ENCODE measurements at places on chromosomes 12 and 14.

GRCh38 chr12:107570721-107571120 is 114.9 kb upstream of the PWP1 start:
- no peak for DNase-seq

DNA sequence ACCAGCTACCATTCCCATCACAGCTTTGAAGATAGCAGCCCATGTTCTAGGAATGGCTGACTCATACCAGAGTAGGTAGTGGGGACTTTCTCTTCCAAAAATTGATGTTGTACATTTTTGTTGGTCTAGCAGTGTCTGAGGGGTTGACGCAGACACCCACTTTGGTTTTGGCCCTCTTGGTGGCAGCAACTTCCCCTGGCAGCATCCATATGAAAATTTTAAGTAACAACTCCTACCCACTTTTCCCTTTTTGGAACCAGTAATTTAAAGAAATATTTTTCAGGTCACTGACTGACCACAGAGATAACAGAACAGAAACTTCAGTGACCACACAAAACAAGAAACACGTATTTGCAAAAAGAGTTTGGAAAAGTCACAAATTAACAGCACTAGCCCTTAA is 162.0 kb upstream of the TMCC3 start:
- DNase-seq = no peak

GRCh38 chr12:116459011-116459875 is 99.9 kb upstream of the MAP1LC3B2 start:
- no peak for DNase-seq

DNA sequence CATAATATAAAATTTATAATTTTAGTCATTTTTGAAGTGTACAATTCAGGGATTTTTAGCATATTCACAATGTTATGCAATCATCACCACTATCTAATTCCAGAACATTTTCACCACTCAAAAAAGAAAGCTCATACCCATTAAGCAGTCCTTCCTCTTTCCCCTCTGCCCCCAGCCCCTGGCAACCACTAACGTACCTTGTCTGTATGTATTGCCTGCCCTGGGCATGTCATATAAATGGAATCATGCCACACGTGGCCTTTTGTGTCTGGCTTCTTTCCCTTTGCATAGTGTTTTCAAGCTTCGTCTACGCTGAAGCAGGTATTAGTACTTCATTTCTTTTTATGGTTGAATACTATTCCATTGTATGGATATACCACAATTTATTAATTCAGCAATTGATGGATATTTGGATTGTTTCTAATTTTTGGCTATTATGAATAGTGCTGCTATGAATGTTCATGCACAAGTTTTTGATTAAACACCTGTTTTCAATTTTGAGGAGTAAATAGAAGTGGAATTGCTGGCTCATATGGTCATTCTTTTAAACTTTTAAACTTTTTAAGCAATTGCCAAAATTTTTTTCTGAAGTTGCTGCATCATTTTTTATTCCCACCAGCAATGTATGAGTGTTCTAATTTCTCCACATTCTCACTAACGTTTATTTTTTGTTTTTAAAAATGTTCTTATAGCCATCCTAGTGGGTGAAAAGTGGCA is 1.6 kb upstream of the SSTR1 start:
- no peak for DNase-seq

GRCh38 chr12:129075460-129076208 is 222.4 kb downstream of the GLT1D1 start:
- no peak for DNase-seq

GRCh38 chr14:65813760-65814384 is 401.3 kb downstream of the FUT8 start:
- no peak for DNase-seq

GRCh38 chr12:98369581-98369980 is 145.8 kb upstream of the TMPO start:
- DNase-seq = no peak

DNA sequence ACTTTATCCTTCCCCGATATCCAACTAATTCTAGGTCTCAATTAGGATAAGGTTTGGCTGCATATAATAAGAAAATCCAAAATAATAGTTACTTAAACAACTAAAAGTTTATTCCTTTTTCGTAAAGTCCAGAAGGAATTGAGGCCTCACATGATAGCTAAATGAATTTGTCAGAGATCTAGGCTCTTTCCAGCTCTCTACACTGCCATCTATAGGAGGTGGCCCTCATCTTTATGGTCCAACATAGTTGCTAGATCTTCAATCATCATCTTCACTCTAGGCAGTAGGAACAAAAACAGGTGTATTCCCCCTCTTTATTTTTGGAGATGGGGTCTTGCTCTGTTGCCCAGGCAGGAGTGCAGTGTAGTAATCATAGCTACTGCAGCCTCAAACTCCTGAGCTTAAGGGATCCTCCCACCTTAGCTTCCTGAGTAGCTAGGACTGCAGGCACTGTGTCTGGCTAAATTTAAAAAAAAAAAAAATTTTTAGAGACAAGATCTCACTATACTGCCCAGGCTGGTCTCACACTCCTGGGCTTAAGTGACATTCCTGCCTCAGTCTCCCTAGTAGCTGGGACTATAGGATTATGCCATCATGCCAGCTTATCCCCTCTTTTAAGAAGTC is 46.5 kb upstream of the SAV1 start:
- no peak for DNase-seq

DNA sequence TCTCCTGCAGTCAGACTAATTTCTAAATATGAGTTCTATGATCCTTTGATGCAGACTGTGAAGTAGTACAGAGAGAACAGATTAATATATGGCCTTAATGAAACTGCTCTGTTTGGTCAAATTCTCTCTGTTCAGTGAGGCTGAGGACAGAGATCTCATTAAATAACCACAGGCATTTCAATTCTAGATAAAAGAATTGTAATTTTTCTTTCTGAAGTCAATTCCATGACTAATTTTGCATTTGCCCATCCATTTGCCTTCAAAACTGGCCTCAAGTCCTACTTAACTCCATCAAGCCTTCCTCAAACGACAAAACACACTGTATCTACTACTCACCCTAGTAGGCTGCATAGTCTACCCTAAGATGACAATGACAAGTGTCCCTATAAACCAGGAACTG is 67.1 kb downstream of the DUSP16 start:
- DNase-seq = no peak

- no peak for DNase-seq
Measured at GRCh38 chr14:56183631-56184157, 65.5 kb downstream of the PELI2 start.
